Muscle of arm (tissue), 14 donors: ENCODE measurements at places on chromosomes 1 and 21.

DNA sequence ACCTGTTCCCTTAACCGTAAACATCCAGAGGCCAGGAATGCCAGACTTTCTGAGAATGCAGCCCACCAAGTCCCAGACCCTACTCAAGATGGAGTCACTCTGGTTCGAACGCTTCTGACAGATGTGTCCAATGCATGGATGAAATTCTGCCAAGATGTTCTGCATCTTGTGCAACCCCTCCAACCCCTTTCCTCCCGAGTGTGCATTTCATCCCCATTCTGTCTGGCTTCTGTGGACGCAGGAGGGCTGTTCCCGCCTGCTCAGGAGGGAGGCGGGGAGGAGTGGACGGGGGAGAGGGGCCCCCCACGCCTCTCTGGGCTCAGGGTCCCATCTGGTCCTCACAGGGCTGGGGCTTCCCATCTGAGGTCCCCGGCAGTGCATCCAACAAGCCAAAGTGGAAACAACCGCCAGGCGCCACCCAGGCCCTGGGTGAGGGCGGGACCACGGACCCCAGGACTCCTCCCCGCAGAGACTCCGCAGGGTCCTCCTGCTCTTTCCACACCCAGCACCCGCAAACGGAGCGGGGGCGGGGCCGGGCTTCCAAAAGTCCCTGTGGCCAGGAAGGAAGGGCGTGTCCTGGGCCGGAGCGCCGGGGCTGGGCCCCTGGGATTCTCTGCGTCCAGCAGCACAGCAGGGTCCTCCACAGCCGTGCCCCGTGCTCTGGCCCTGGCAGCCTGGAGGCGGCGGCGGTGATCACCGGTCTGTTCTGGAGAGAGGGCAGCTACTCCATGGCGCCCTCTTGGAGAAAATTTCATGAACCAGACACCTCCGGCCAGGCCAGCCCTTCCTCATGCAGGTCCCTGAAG, 27.8 kb upstream of the SUMO3 start:
- peak; percentile 41 for DNase-seq

DNA sequence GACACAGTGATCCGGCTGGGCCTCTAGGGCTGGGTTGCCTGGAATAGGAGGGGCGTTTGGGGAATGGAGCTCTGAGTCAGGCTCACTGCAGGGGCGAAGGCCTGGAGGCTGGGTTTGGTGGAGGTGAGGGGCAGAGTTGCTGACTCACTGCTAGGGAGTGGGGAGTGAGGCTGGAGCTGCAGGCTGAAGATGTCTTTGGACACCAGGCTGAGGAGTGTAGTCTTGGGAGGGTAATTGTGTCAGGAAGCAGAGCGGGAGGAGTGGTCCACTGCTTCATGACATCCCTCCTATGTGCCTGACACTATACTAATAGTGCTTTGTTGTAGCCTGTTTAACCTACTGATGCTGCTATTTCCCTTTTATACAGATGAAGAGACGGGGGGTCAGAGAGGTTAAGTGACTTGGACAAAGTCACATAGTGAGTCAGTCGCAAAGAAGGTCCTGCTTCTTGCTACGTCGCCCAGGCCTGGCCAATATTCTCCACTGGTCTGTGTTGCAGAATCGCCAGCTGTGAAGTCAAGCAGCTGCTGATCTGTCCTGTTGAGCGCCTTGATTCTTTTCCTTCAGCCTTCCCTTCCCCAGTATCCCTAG, 13.6 kb downstream of the ACTL8 start:
- DNase-seq: no peak

DNA sequence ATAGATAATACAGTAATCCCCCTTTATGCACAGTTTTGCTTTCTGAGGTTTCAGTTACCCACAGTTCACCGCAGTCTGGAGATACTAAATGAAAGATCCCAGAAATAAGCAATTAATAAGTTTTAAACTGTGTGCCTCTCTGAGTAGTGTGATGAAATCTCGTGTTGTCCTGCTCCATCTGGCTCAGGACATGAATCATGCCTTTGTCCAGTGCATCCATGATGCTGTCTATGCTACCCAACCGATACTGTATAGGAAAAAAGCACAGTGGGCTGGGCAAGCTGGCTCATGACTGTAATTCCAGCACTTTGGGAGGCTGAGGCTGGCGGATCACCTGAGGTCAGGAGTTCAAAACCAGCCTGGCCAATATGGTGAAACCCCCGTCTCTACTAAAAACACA, 85.0 kb upstream of the SLC2A1 start:
- no peak for DNase-seq

GRCh38 chr1:113266788-113267187, 123.5 kb upstream of the MAGI3 start:
- no peak for DNase-seq

GRCh38 chr1:31732751-31733289, 29.0 kb upstream of the COL16A1 start:
- DNase-seq: no peak

DNA sequence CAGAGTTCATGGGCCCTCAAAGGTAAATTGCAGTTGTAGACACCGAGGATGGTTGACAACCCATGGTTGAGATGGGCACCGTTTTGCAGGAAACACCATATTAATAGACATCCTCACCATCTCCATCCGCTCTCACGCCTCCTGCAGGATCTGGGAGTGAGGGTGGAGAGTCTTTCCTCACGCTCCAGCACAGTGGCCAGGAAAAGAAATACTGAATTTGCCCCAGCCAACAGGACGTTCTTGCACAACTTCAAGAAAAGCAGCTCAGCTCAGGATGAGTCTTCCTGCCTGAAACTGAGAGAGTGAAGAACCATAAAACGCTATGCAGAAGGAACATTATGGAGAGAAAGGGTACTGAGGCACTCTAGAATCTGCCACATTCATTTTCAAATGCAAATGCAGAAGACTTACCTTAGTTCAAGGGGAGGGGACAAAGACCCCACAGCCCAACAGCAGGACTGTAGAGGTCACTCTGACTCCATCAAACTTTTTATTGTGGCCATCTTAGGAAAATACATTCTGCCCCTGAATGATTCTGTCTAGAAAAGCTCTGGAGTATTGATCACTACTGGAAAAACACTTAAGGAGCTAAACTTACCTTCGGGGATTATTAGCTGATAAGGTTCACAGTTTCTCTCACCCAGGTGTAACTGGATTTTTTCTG, 9.3 kb downstream of the SLAMF8 start:
- DNase-seq: no peak

DNA sequence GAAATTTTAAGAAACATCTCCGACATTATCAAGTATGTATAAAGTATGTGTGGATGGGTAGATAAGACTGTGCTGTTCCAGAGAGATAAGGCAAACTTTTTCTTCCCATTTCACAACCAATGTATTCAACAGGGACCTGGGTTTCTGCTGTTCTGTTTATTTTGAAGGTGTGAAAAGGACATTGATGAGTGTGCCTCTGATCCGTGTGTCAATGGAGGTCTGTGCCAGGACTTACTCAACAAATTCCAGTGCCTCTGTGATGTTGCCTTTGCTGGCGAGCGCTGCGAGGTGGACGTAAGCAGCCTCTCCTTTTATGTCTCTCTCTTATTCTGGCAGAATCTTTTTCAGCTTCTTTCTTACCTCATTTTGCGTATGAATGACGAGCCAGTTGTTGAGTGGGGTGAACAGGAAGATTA, 174.0 kb downstream of the CRB1 start:
- DNase-seq: no peak

DNA sequence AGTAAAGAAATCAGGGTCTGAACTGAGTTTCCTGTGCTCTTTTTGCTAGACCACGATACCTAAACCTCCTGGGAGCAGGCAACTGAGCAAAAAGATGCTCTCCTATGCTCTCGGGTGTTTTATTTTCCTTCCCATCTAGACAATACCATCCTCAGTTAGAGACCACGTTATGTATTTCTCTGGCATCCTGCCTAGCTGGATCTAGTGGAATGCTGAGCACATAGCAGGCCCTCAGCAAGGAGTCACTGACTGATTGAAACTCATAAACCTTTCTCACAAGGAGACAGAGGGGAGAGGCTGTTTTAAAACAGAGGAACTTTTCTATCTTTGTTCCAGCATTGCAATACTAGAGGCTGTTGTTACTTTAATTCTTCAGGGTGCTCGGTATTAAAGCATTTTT, 168.0 kb downstream of the CYYR1 start:
- no peak for DNase-seq

DNA sequence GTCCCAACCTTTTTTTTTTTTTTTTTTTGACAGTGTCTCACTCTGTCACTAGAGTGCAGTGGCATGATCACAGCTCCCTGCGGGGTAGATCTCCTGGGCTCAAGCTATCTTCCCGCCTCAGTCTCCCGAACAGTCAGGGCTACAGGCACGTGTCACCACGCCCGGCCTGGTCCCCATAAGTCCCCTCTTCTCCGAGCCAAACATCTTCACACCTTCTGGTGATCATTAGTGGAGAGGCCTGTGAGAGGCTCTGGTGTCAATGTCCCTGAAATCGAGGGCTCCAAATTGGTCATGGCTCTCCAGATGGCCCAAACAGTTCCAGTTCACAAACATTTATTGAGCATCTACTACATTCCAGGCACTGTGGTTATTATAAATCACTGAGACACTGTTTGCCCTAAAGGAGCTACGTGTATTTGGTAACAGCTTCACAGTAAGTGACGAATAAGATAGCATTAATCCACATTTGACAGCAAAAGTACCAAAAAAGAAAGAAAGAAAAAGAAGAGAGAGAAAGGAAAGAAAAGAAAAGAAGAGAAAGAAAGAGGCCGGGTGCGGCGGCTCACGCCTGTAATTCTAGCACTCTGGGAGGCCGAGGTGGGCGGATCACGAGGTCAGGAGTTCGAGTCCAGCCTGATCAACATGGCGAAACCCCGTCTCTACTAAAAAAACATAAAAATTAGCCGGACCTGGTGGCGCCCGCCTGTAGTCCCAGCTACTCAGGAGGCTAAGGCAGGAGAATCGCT, 867 bp upstream of the TIMM17A start:
- no peak for DNase-seq

GRCh38 chr1:84774669-84775534, 84.6 kb upstream of the SSX2IP start:
- no peak for DNase-seq

GRCh38 chr1:7543718-7544090, 227.4 kb upstream of the VAMP3 start:
- no peak for DNase-seq

DNA sequence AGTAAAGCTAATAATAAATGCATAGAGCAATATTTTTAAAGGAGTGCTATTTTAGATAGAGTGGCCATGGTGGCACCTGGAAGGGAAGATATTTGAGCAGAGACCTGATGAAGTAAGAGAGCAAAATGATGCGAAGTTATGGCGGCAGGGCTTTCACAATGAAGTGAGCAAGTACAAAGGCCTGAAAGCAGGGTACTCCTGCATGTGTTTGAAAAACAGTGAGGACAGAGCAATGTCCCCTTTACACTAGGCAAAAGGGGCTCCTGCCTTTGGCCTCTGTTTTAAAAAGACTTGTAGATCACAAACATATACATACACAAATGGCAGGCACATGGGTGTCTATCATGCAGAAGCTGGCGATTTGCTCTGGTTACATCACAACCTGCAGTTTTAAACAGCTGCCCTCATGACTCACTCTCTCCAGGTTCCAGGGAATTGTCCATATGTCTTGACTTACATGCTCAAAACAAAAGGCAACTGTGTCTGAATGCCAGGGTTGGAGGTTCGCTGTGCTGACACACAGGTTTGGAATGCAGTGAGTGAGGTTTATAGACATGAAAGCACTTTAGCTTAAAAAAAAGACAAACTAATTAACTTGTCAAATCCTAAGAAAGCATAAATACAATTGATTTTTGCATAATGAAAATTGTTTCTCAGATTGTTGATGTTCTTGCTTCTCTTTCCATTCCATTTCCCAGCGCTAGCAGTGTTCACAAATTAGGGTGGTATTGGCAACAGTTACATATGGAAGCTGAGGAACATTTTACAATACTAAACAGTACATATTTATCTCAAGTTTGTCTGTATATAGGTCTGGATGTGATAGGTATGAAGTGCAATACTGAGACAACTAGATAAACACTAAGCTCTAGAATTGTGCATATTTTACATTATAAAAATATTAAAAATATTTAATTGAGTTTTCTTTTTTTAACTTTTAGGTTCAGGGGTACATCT, 313.9 kb downstream of the BARHL2 start:
- DNase-seq: peak; percentile 53

GRCh38 chr1:58765441-58765840, 18.4 kb downstream of the JUN start:
- DNase-seq: no peak

- no peak for DNase-seq
These were observed 1061.4 kb downstream of the MRPL39 start for GRCh38 chr21:24545807-24546361.

DNA sequence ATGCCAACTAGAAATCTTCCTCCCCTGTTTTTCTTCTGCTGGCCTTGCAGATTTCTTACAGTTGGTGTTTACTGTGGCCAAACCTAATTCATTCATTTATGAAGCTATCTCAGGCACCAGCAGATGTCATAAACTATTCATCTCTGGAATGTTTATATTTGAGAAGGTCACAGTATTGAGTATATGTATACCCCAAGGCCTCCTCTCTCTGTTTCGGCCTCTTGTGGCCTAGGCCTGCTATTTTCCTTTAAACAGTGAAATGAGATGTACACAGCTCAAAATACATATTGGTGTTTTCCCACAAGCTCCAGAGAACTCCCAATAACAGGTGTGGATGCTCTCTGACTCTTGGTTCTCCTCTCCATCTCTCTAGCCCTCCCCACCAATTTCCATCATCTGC, 520.7 kb upstream of the CAMK1G start:
- DNase-seq: no peak

DNA sequence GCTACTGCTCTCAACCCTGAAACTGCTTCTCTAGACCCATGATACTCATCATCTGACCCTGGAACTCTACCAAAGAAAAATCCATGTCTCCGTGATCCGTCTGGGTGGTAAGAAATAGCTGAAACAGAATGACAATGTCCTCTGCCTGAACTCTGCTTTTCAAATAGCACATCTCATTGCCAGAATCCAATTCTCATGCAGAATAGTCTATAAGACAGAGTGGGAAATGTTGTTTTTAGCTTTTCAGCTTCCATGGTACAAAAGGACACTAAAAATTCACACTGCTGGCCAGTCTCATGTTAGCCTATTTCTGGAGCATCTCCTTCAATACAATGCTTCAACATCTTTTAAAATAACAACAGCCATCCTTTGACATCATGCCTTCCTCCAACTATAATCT, 1355.8 kb upstream of the PRMT6 start:
- DNase-seq: no peak

DNA sequence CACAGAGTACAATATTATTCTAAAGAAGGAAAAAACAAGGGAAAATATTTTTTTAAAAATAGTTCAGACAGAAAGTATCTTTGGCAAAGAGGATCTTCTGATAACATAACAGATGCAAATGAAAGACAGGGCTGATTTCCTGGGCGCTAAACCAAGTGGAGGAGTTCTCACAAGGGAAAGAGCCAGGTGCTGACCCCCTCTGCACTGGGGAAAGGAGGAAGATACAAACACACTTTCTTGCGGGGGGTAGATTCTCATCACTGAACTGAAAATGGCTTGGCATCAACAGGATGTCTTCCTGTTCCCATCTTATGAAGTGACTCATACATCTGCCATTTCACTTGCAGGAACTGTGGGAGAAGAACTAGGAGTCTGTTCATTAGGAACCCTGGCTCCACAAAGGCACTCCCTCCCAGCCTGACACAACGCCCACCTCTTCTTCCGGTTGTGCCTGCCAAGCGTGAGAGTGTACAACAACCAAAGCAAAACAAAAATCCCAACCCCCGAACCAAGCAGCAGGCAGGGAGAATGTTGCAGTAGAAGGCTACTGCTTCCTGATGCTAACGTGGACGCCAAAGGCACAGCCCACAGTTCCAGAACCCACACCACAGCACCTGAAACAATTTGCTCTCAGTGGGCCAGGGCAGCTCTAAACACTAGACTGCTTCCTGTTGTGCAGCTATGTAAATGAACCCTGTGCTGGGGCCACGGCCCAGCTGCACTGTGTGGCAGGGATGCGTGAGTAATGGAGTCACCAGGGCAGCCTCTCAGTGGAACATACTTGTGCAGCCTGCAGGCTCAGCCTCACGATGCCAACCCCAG, 51.0 kb downstream of the GADD45A start:
- peak; percentile 62 for DNase-seq
